ENCODE measurements at places on chromosomes 5 and 9. TPM values are rescaled to one million over a fixed set of nuclear protein-coding genes. Genes with fewer than 3 reads are reported as not detected.

Gene OLFML2A
- not detected for total RNA-seq

Gene CARTPT
- not detected for total RNA-seq

Gene RIMOC1
- total RNA-seq, result 18.1 TPM

Gene PAEP
- total RNA-seq, result not detected

Gene RNF44
- total RNA-seq, result 359 TPM

Gene GABRP
- total RNA-seq, result not detected

Gene TAF11L10
- not detected for total RNA-seq

Gene DMGDH
- 2.9 TPM for total RNA-seq

Gene SPINK13
- not detected for total RNA-seq

Gene ADCY2
- total RNA-seq, result not detected

Gene EDIL3
- total RNA-seq, result not detected

- no peaks in the 10 kb centered on the region for H3K4me1 ChIP-seq
- H3K36me3 ChIP-seq, result no peaks in the 10 kb centered on the region
- no peaks in the 10 kb centered on the region for H3K27me3 ChIP-seq
- no peak overlapping the region for H3K4me3 ChIP-seq
These were observed 17.0 kb upstream of the CMBL start for GRCh38 chr5:10324518-10325370.

- no peaks in the 10 kb centered on the region for H3K4me1 ChIP-seq
- H3K4me3 ChIP-seq, result no peak overlapping the region
- no peaks in the 10 kb centered on the region for H3K27me3 ChIP-seq
These were observed 53.3 kb upstream of the FAM169A start for GRCh38 chr5:74919487-74919886.

- H3K36me3 ChIP-seq, result no peaks in the 10 kb centered on the region
- H3K27me3 ChIP-seq, result no peaks in the 10 kb centered on the region
- no peak overlapping the region for H3K4me3 ChIP-seq
- DNase-seq, result no peak
- H3K27ac ChIP-seq, result no peak overlapping the region
- peaks cover 8% of the 10 kb centered on the region for H3K4me1 ChIP-seq
These were observed 138.8 kb downstream of the PAM start for GRCh38 chr5:102893942-102894341.

- no peaks in the 10 kb centered on the region for H3K4me1 ChIP-seq
- no peaks in the 10 kb centered on the region for H3K36me3 ChIP-seq
- H3K4me3 ChIP-seq, result no peak overlapping the region
- no peak overlapping the region for H3K27ac ChIP-seq
These were observed 88.6 kb downstream of the KCNN2 start for GRCh38 chr5:114450437-114450836.

DNA sequence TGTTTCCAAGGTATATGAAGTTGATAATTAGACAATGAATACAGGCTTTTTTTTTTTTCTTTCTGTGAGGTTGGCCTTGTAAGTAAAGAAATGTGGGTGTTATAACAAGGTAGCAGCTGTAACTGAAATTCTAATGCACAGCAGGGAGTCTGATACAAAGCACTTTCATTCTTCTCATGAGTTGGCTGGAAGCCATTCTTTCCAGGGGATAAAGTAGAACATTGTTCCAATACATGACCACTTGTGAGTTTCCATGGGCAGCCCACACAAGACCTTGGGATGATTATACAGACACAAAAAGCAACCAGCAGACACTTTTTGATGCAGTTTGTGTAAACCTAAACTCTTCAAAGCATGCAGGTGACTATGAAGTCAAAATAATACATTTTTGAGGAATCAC is 1785.9 kb upstream of the WWC1 start:
- H3K27me3 ChIP-seq, result no peaks in the 10 kb centered on the region
- H3K36me3 ChIP-seq, result no peaks in the 10 kb centered on the region
- H3K4me1 ChIP-seq, result no peaks in the 10 kb centered on the region

DNA sequence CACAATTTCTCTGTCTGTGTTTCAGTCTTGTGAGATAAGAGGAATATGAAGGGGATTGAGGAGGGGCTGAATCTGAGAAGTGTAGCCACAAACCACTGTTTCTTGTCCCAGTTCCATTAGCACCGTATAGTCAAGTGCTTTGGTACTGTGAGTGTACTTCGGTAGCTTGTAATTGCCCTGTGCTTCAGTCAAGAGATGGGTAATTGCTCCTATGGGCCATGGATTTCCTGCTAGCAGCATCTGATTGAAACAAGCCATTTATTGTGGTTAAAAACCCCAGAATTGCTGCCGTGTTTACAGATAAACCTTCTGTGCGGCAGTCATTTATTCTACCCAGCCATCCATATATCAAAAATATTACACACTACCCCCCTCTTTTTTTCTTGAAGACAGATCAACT is 98.6 kb downstream of the MAT2B start:
- H3K27ac ChIP-seq, result no peak overlapping the region
- H3K27me3 ChIP-seq, result peaks cover 2% of the 10 kb centered on the region
- no peak overlapping the region for H3K4me3 ChIP-seq
- H3K4me1 ChIP-seq, result no peaks in the 10 kb centered on the region
- no peaks in the 10 kb centered on the region for H3K36me3 ChIP-seq
- no peak for DNase-seq

- no peak overlapping the region for H3K27ac ChIP-seq
- no peaks in the 10 kb centered on the region for H3K27me3 ChIP-seq
- H3K36me3 ChIP-seq, result peaks cover 40% of the 10 kb centered on the region
- no peak overlapping the region for H3K4me3 ChIP-seq
- no peaks in the 10 kb centered on the region for H3K4me1 ChIP-seq
These were observed 159.2 kb downstream of the CDC42SE2 start for GRCh38 chr5:131423056-131423455.

DNA sequence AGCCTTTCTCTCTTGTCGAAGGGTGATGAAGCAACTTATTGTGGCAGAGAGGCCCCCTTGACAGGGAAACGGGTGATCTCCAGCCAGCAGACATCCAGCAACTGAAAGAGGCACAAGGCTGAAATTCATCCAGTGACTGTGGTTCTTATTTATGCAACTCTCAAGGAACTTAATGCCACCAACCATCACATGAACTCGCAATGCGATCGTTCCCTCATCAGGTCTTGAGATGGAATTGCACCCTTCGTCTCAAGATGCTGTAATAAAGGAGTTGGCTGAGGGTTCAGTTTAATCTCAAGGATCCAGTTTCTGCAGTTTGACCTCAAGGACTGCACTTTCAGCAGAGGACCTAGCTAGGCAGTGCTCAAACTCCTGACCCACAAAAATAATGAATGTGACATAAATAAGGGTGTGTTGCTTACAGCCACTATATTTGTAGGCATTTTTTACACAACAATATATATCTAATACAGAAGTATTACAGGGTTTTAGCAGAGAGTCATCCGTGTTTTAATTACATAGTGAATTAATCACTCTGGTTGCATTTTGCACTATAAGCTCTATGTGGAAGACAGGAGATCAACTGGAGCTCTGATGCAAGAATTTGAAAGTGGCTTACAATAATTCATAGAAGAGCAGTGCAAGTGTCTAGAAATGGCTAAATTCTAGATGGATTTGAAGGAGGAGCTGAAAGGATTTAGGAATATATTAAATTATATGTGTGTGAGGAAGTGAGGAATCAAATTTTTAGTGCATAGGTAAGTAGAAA is 957.8 kb upstream of the CTNND2 start:
- H3K27ac ChIP-seq, result no peak overlapping the region
- H3K36me3 ChIP-seq, result no peaks in the 10 kb centered on the region
- H3K27me3 ChIP-seq, result no peaks in the 10 kb centered on the region

GRCh38 chr5:124823380-124823779 is 76.9 kb upstream of the ZNF608 start:
- H3K4me3 ChIP-seq, result no peak overlapping the region
- no peaks in the 10 kb centered on the region for H3K4me1 ChIP-seq
- no peaks in the 10 kb centered on the region for H3K36me3 ChIP-seq
- no peak overlapping the region for H3K27ac ChIP-seq
- no peaks in the 10 kb centered on the region for H3K27me3 ChIP-seq
- no peak for DNase-seq

GRCh38 chr5:98463676-98464075 is 309.8 kb upstream of the RGMB start:
- no peak overlapping the region for H3K4me3 ChIP-seq
- H3K4me1 ChIP-seq, result no peaks in the 10 kb centered on the region
- no peak for DNase-seq
- H3K27ac ChIP-seq, result no peak overlapping the region

DNA sequence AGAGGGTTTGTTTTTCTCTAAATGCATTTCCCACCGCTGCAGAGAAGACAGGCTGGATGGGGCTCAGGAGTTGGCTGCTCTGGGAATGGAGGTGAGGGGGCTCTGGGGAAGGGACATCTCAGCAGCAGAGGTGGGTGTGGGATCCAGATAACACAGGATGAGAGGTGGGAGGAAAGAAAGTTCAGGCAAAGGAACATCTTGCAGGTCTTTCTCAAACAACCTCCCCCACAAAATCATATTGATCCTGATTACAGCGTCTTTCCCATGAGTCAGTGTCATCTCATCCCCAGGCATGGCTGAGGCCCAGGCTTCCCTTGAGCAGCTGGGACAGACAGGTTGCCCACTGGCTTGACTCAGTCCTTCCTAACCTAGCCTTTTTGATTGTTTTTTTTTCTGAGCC is 11.3 kb upstream of the ACSL6 start:
- peaks cover 58% of the 10 kb centered on the region for H3K4me1 ChIP-seq
- no peaks in the 10 kb centered on the region for H3K27me3 ChIP-seq
- no peak overlapping the region for H3K27ac ChIP-seq
- no peaks in the 10 kb centered on the region for H3K36me3 ChIP-seq
- DNase-seq, result no peak

- no peaks in the 10 kb centered on the region for H3K27me3 ChIP-seq
- no peaks in the 10 kb centered on the region for H3K4me1 ChIP-seq
- no peak overlapping the region for H3K4me3 ChIP-seq
- H3K36me3 ChIP-seq, result no peaks in the 10 kb centered on the region
- DNase-seq, result no peak
These were observed 622.1 kb downstream of the PSAT1 start for GRCh38 chr9:78918976-78919375.

GRCh38 chr5:75006865-75007822 is 45.2 kb downstream of the GCNT4 start:
- peaks cover 3% of the 10 kb centered on the region for H3K27me3 ChIP-seq
- no peak for DNase-seq
- H3K27ac ChIP-seq, result no peak overlapping the region
- H3K4me1 ChIP-seq, result no peaks in the 10 kb centered on the region

DNA sequence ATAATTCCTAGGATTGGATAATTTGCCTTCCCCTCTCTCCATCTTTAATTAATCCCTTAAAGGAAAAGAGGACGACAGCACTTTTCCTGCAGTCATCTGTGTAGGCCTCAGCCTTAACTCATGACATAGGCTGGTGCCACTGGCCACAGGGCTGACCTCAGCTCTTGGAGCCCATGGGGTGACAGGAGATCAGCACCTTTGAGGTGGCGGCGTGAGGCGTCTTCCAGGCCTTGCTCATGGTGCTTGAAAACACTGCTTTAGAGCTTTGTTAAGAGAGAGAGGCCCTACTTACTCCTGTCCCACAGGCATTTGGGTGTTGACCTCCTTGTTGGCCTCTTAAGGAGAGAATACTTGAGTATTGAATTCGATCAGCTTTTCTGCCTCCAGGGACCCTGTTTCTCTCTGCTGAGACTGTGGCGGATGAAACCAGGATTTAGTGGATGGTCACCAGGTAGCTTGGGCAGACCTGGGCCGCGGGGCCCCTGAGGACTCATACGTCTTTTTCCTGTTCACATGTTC is 23.4 kb downstream of the TENT4A start:
- no peak overlapping the region for H3K4me3 ChIP-seq
- H3K36me3 ChIP-seq, result peaks cover 17% of the 10 kb centered on the region
- no peaks in the 10 kb centered on the region for H3K27me3 ChIP-seq

DNA sequence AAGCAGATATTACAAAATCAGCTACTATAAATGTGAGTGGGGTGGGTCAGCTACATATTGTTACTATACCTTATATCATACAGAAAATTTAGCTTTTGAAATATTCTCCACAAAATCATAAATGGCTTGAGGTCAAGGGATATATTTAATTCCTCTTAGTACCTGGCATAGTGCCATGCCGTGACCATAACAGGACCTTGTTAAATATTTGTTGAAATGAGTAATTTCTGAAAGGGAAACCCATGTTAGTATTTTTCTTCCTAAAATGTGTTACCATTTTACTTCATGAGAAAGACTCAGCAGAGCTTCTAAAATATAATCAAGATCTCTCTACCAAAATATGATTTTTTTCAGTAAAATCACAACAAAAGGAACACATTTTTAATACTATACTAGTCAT is 14.8 kb downstream of the ATP10B start:
- no peak overlapping the region for H3K27ac ChIP-seq
- no peaks in the 10 kb centered on the region for H3K27me3 ChIP-seq
- no peaks in the 10 kb centered on the region for H3K36me3 ChIP-seq
- no peaks in the 10 kb centered on the region for H3K4me1 ChIP-seq

GRCh38 chr9:90842996-90843395 is 41.4 kb downstream of the SYK start:
- H3K36me3 ChIP-seq, result peaks cover 36% of the 10 kb centered on the region
- H3K27ac ChIP-seq, result peak overlapping the region; percentile 38
- H3K4me3 ChIP-seq, result no peak overlapping the region
- no peak for DNase-seq
- H3K4me1 ChIP-seq, result peaks cover 51% of the 10 kb centered on the region

GRCh38 chr5:157528036-157528632 is 47.4 kb downstream of the ADAM19 start:
- no peak overlapping the region for H3K27ac ChIP-seq
- no peak overlapping the region for H3K4me3 ChIP-seq
- H3K4me1 ChIP-seq, result peaks cover 4% of the 10 kb centered on the region
- no peaks in the 10 kb centered on the region for H3K36me3 ChIP-seq
- H3K27me3 ChIP-seq, result no peaks in the 10 kb centered on the region

GRCh38 chr5:102794677-102795331 is 39.7 kb downstream of the PAM start:
- H3K4me1 ChIP-seq, result peaks cover 7% of the 10 kb centered on the region
- no peak for DNase-seq
- no peaks in the 10 kb centered on the region for H3K36me3 ChIP-seq
- H3K4me3 ChIP-seq, result no peak overlapping the region
- no peaks in the 10 kb centered on the region for H3K27me3 ChIP-seq

GRCh38 chr5:81908044-81908443 is 63.8 kb upstream of the ATG10 start:
- H3K4me3 ChIP-seq, result no peak overlapping the region
- H3K4me1 ChIP-seq, result no peaks in the 10 kb centered on the region
- no peaks in the 10 kb centered on the region for H3K27me3 ChIP-seq
- no peak for DNase-seq
- no peak overlapping the region for H3K27ac ChIP-seq

DNA sequence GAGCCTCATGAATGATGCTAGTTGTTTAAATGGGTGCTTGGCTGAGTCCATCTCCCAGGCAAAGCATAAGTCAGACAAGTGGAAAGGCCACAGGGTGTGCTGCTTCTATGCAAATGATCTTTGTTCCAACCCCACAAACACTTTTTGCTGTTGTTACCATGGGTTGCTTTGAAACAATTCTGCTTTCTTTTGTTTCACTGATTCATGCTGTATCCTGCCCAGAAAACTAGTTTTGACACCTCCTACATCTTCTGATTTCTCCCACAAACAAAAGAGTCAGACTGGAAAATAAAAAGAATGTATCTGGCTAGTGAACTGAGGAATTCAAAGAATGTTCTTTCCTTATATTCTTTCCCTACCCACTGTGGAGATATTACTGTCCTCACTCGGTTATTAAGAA is 298.6 kb downstream of the DIRAS2 start:
- no peaks in the 10 kb centered on the region for H3K4me1 ChIP-seq
- no peak for DNase-seq
- H3K4me3 ChIP-seq, result no peak overlapping the region
- no peaks in the 10 kb centered on the region for H3K27me3 ChIP-seq
